A172 (cell line): ENCODE measurements at places on chromosomes 13 and 19.

GRCh38 chr19:13076320-13076719, 26.3 kb downstream of the LYL1 start:
- DNase-seq, result no peak

GRCh38 chr13:49844181-49844580, 51.7 kb upstream of the KPNA3 start:
- DNase-seq, result no peak

- no peak for DNase-seq
These were observed 99.2 kb upstream of the KLF5 start for GRCh38 chr13:72959643-72960042.

DNA sequence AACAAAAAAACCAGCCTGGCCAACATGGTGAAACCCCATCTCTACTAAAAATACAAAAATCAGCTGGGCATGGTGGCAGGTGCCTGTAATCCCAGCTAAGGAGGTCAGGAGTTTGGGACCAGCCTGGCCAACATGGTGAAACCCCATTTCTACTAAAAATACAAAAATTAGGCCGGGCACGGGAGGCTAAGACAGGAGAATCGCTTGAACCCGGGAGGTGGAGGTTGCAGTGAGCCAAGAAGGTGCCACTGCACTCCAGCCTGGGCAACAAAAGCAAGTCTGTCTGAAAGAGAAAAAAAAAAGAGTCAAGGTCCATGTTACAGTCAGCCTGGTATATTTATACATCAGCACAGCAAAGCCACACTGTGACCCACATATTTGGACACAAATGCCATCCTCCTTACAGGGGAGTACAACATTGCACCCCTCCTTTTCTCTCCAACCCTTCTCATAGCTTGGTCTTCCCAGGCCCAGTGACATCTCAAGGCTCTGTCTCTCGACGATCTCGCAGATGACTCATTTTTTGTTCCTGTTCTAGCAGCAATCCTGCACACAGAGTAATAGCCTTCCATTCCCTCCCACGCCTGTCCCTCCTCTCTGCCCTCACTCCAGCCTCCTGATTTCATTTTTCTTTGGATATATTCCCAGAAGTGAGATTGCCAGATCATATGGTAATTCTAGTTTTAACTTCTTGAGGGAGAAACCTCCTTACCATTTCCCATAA, 21.0 kb upstream of the DPP9 start:
- peak; percentile 89 for DNase-seq

GRCh38 chr13:18235756-18236527, 945.7 kb downstream of the TUBA3C start:
- DNase-seq, result no peak

GRCh38 chr19:5806133-5806489, 1.2 kb downstream of the NRTN start:
- no peak for DNase-seq
